ENCODE measurements at places on chromosomes 5 and 9.

DNA sequence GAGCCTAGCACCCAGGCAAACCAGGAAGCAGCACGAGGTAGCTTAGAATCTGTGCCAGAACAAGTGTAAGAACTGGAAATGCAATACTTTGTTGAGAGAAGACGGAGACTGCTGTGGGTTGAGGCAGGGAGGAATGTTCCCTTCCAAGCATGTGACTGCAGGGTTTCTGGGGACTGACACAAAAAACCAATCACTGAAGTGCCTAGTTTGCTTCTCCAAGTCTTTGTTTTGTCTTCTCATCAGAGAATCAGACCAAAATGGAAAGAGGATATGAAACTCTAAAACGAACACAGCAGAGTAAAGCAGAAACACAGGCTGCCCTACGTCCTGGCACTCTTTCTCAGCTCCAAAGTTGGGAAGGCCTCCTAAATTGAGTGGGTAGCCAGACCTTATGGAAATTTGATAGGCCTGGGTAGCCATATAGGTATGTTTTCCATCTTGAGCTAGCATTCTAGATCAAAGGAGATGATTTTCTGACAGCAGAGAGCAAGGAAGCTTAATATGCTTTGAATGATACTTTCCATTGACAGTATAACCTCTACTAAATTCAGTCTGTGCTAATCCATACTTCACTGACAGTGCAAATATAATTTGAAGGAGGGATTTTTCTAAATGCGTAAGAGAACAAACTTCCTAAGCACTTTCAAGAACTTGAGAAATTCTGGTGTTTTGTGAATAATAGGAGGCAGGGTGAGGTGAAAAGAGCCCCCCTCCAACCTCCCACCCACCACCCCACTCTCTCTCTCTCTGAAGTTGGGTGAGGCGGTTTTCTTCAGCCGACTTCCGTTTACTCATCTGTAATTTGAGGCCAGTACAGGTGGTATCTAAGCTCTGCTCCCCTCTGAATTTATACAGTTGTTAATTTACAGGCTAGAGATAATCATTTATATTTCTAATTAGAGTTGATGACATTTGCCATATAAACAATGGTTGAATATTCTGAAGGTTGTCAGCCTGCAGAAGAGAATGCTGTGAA, 5.5 kb downstream of the ADRB2 start:
- DNase-seq = no peak

DNA sequence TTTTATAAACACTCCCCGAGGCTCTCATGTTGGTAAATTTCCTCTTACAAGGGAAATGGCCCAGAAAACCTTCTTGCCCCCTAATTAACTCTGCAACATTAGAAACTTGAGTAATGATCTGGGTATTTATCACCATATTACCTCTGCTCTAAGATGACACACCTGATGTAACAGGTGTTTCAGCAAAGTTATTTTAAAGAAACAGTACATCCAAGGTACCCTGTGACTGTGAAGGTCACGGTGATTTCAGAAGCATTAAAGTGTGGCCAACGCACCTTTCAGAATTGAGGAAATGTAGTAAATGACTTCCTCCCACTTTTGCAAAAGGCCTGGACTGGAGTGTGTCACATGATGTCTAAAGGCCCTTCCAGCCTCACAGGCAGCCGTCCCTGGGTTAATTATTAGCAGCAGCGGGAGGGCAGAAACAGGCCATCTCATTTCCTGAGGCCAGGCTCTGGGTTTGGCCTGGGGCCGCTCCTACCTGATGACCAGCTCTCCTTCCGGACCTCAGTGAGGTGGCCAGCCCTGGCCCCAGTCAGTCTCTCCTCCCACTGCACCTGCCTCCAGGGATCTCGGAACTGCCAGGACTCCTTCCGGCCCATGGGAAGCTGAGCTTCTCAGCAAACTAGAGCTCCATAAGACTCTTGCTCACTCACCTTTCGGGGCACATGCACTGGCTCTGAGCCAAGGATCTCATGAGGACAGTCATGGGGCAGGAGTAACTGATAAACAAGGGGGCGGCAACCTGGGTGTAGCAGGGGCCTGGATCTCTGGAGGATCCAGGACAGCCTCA, 20.7 kb downstream of the PTPN3 start:
- DNase-seq = no peak

- DNase-seq = no peak
Observed at GRCh38 chr9:93436655-93437407, 14.7 kb upstream of the FAM120A start.

- DNase-seq = no peak
Observed at GRCh38 chr9:91727316-91727861, 222.6 kb downstream of the ROR2 start.

DNA sequence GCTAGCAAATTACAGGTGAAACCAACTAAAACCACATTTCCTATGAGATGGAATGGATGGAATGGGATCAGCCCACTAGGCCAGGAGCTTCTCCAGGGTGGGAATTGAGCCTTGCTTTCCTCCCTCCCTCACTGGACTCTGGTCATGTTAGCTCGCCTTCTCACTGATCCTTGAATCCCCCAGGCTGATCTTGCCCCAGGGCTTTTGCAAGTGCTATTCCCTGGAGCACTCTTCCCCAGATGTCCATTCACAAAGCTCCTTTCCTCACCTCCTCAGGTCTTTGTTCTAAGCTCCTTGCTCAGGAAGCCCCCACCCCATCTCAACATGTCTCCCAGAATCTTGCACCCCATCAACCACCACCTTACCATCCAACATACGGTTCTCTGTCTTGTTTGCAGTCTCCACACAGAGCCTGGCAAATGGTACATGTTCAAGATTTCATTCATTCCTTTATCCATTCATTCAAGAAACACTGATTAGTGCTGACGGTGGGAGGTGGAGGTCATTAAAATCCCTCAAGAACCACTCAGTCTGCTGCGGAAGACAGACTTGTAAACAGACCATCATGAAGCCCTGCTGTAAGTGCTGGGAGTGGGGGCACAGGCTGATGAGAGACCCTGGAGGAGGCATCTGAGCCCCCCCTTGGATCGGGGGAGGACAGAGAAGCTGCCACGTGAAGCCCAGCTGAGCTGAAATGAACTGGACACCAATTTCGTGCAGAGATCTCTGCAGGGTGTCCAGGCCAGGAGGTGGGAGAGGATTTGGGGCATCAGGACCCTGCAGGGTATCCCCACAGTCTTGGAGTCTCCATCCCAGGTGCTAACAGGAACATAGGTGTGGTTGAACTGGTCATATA, 141.7 kb downstream of the BARX1 start:
- DNase-seq = peak; percentile 35

- DNase-seq = no peak
Observed at GRCh38 chr9:18743971-18744370, 270.0 kb downstream of the ADAMTSL1 start.

DNA sequence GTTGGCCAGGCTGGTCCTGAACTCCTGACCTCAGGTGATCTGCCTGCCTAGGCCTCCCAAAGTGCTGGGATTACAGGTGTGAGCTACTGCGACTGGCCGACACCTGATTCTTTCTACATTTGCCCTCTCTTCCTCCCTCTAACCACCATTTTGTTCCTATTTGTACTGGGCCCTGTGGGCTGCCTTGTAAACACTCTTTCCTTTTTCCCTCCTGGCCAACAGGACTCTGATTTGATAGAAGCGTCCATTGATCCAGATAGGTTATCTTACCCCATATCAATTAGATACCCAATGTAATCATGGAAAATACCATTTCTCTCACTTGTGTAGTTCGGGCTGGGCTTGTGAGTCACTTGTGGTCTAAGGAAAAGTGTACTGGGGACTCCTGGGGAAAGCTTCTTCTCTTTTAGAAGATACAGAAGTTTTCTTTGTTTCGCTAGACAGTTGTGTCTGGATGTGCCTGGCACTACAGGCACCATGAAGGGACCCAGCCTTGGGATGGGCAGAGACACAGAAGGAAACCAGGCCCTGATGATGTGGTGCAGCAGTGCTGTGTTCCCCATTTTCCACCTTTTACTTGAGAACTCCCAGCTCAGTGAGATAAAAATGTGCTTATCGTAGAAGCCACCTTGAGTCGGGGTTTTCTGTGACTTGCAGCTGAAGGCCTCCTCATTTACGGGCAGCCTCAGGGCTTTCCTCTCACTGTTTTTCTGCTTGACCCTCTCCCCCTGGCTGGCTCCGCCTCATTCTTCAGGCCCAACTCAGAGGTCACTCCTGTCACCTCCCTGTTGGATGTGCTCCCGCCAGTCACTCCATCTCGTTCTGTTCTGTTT, 32.8 kb upstream of the CPEB4 start:
- no peak for DNase-seq

DNA sequence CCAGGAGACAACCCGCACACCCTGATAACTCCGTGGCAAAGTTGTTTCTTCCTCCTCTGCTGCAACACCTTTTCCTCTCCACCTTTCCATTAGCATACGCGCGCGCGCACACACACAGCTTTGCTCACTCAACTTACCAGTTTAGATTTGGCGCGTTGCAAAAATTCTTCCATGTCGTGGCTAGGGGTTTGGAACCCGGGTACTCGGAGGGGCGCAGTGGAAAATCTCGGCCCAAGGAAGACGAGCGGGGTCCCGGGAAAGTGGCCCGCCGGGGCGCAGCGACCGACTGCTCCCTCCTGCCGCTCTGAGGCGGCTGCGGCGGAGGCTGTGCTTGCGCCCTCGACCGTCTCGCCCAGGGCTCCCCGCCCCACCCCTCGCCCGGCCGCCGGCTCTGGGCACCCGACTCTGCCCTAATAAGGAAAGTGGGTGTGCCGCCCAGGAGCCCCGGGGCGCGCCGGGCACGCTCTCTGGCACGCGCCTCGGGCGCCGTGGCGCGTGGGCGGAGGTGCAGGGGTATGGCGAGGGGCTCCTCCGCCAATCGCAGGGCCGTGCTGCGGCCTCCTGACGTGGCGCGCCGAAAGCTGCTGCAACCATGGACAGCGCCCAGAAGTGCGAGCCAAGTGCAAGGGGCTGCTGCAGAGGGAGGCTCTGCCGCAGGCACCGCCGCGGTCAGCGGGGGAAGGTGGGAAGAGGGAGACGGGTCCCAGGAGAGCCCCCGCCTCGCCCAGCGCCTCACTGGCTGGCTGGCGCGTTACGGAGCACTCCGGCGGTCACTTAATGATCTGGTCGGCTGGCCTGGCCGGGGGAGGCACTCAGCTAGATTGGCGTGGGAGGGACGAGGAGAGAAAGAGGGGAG, at the start of gene PRUNE2:
TSS of gene PRUNE2 (minus strand) at position 324 of the 856 bp plus-strand sequence. CDS start at position 173, 151 bp downstream.
- DNase-seq = peak; percentile 27
